ENCODE measurements at places on chromosomes 4 and X.

DNA sequence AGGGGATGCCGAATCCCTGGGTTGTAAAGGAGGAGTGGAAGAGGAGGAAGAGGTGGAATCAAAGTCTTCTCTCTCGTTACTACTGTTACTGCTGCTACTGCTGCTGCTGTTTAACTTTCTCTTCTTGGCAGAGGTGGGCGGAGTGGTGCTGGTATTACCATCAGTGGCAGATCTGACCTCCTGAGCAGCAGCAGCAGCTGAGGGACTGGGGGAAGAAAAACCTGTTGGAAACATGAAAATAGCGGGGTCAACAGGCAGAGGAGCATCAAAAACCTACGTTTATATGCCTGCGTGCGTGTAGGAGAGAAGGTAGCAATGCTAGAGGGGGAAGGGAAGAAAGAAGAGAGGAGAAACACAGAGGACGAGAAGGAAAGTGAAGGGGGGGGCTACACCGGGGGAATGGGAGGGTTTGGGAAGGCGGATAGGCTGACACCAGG is 339 bp downstream of the CUL4B start:
- DNase-seq, result peak; percentile 11

GRCh38 chr4:39406763-39407583 is at the start of gene KLB:
KLB (plus strand) TSS chr4:39406930; CDS start chr4:39406950, 20 bp downstream.
- DNase-seq, result no peak

- no peak for DNase-seq
Measured at GRCh38 chr4:8844976-8845690, 26.5 kb downstream of the HMX1 start.

GRCh38 chrX:132373610-132374009 is 115.2 kb downstream of the MBNL3 start:
- DNase-seq, result no peak

- DNase-seq, result no peak
Measured at GRCh38 chr4:151142758-151143157, 43.3 kb downstream of the RPS3A start.

Measured in activated CD4-positive, alpha-beta T cell treated with anti-CD3 and anti-CD28 coated beads for 24 hours (primary cell).